ENCODE measurements at places on chromosomes 3 and 15.

DNA sequence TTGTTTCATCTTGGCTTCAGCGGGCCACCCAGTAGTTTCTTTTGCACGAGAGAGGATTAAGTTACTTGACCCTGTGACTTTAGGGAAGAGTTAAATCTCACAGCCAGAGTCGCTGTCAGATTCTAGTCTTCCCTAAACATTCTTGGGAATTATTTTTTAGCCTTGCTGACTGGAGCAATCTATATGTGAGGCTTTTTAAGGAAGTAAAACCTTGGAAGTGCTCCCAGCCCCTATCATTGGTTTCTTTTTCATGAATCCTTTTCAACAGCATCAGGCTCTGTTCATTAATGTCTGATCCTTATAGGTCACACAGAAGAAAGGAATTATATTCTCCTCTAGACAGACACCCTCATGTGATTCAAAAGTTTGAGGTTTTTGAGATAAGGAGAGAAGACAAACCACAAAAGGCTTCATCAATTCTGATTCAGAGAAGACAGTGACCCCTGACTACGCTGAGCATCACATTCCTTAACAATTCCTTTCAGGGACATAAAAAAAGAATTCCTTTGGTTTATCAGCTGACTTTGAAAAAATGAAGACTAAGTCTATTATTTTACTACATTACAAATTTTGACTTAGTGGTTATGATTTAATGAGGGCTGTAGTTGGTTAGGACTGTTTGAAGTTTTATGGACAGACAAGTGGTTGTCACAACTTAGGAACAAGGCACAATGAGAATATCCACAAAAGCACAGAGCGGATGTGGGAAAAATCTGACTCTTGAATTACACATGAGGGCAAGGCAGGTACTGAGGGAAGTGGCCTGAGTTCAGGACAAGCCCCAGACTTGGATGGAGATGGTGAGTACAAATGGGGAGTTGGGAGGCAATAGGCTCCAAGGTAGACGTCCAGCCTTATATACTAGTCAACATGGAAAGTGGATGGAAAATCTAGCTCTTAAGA, 171.1 kb upstream of the STT3B start:
- no peak for DNase-seq

DNA sequence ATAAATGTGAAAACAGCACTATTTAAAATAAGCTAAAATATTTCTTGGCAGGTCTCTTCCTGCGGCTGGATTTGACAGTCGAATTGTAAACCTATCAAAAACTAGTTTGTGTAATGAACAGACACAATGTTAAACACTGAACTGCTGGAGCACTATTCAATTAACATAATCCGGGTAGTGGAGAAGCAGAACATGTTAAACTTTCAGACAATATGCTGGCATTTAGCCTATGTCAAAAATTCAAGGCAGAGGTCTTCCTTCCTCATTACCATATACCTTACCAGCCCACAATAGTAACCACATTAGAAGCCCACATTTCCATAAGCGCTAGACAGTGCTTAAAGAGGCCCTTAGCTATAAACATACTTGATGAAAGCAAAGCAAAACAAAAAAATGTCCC, 1042.9 kb downstream of the ROBO1 start:
- no peak for DNase-seq

- DNase-seq, result no peak
Measured at GRCh38 chr15:70323111-70323851, 225.6 kb upstream of the TLE3 start.

DNA sequence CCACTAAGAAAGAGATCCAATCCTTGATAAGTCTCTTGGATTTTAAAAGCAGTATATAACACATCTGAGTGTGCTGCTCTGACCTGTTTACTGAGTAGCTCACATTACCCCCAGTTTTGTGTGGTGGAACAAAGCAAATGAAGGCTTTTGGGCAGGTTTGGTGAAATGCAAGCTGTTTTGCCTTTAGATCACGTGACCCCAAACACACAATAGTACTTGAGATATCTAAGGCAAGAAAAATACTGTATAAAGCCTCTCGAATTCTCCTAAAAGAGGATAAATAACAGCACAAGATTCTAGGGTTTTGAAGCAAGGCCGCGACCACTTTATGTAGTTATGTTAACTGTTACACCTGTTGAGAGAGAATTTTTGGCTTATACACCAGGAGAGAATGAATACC, 49.3 kb upstream of the TRIM42 start:
- no peak for DNase-seq

DNA sequence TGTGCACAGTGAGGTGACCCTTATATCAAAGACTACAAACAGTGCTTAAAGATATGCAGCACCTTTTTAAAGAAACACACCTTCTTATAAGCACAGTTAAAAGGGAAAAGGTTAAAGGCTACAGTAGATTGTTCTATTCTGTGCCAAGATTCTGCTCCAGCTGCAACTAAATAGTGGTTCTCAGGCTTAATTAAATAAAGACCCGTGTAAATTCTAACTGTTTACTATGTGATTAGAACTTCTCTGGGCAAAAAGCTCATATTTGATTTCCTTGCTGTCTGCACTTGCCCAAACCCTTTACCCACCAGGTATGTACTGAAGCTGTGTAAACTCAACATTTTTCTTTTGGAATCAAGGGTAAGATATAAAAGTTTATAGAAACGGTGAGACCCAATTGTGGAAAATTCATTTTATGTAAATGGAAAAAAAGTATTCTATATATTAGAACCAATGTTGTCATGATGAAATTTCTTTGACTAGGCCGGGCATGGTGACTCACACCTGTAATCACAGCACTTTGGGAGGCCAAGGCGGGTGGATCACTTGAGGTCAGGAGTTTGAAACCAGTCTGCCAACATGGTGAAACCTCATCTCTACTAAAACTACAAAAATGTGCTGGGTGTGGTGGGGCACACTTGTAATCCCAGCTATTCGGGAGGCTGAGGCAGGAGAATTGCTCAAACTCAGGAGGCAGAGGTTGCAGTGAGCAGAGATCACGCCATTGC, 230.6 kb downstream of the MECOM start:
- DNase-seq, result no peak

DNA sequence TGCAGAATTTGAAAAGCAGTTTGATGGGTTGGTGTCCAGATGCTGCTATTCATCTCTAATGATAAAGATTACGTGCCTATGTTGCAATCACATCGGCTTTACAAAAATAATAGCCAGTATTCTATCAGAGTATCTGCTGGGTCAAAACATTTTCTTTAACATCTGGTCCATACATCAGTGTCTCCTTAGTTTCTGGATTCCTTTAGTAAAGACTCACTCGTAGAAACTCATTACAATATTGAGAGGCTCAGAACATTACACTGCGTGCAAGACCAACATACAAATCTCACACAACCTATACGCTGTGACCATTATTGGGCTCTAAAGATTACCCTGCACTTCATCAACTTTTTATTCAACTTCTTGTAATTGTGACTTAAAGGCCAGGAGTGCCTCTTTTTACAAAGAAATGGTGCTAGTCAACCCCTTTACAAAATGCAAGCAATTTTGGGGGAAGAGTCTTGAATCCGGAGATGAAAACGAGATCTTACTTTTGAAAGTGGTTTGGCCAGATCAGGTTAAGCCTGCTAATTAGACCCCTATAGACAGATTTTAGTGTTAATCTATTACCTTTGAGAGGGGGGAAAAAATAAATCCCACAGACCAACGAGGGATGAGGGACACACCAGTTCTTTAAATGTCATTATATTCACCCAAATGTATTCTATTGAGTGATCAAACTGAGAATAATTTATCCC, 2.9 kb downstream of the TRA2B start:
- no peak for DNase-seq
